ENCODE measurements at places on chromosomes 7 and 10.

DNA sequence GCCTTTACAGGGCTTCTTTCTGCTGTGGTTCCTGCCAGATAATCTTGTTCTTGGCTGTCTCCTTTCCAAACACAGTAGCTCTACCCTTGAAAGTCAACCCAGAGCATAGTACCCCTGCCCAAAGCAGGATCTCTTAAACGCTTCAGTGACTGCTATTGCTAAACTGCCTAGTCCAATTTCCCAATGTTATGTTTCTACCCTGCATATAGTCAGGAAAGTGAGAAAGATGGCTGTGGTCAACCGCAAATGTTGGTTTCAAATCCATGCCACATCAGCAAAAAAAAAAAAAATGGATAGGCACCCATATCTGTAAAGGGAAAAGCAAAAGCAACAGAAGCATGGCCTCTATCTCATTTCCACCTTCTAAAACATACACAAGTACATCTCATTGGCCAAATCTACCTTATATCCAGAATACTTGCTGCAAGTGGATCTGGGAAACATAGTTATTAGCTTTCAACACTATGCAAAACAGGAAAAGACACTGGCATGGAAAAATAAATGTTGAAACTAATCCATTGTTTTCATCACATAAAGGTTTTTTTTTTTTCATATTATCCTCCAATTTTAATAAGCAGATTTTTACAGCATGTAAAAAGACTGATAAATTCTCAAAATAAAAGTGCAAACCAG lies 59.8 kb downstream of the DNAJC1 start:
- DNase-seq = no peak

GRCh38 chr10:29692121-29692539 lies 57.4 kb upstream of the SVIL start:
- no peak for DNase-seq

- no peak for DNase-seq
Measured at GRCh38 chr10:132888898-132889490, 53.4 kb downstream of the CFAP46 start.

DNA sequence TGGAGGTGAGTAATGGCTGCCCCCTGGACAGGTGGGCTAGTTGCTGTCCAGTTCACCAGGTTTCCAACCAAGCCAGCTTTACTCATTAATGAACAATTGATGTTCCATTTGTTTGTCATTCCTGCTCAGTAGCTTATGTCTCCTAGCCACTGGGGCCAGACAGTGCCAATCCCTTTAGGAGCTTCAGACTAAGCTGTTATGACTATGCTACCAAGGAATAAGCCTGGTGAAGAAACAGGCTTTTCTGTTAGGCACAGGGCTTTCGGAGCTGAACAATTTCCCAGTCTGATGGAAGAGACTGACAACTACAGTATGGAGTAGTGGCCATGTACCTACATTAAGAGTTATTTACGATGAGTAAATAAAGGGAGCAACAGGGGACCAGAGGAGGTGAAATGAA lies 2.1 kb upstream of the FMC1 start:
- DNase-seq = no peak

- no peak for DNase-seq
Measured at GRCh38 chr7:29091715-29092114, 54.6 kb downstream of the CPVL start.

- no peak for DNase-seq
Measured at GRCh38 chr10:66804962-66805361, 120.9 kb upstream of the LRRTM3 start.

GRCh38 chr7:106915873-106916272 lies 50.8 kb downstream of the PIK3CG start:
- no peak for DNase-seq

GRCh38 chr7:97390915-97391593 lies 273.6 kb downstream of the SDHAF3 start:
- DNase-seq = no peak

- DNase-seq = no peak
Measured at GRCh38 chr10:77286531-77287508, 350.8 kb downstream of the KCNMA1 start.

DNA sequence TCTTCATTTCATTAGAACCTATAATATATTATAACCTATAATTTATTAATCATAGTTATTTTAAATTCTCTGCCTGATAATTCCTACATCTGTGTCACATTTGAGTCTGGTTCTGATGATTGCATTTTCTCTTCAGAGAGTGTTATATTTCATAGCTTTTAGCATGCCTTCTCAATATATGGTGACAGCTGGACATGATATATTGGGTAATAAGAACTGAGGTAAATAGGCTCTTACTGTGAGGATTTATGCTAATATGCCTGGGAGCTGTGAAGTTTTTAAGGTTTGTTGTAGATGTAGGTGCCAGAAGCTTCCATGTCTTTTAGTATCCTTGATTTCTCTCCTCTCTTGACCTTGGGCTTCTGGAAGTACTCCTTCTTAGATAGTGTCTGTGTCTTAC lies 325.9 kb upstream of the SEMA3D start:
- no peak for DNase-seq

- DNase-seq = no peak
Measured at GRCh38 chr7:106962751-106963150, 81.8 kb upstream of the PRKAR2B start.

GRCh38 chr10:111498560-111498959 lies 421.7 kb downstream of the ADRA2A start:
- no peak for DNase-seq

DNA sequence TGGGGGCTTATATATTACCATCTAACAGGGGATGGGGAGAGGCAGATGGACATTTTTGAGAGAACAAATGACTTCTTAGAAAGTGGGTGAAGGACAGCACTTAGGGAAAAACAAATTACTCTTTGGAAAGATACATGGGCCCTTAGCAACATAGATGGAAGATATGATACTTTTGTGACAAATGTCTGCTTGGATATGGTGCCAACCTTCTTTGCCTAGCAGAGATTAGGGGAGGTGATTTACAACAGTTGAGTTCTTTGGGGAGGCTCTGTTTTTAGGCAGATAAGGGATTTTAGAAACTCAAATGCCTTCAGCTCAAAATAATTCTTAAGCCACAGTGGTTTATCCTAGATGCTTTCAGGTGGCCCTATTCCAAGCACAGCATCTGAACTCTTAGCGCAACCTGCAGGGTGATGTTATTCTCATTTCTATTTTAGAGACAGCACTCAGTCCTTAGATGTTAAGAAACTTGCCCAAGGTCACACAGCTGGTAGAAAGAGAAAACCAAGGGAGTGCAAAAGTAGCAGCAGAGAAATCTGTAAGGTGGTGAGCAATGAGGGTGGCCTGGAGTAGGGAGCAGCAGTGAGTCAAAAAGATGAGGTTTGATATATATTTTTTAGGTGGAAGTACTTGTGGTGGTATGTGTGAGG lies 75.1 kb upstream of the KMT2E start:
- DNase-seq = no peak

DNA sequence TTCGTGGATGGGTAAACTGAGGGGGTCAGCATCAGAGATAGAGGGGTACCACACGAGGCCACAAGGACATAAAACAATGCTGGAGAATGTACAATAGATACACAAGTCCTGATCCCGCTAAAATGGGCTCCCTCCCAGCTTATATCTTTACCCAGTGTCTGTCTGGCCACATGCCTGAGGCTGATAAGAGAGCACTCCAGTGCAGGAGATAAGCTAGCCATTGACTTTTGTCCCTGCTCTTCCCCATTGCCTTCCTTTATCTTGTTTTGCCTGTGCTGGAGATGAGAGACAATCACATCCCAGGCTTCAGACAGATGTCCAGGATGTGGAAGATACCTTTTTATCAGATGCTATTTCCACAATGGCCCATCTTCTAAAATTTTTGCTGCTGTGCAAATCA lies 6.0 kb downstream of the GAD2 start:
- DNase-seq = no peak

- DNase-seq = no peak
Measured at GRCh38 chr7:105323366-105323765, 65.4 kb downstream of the SRPK2 start.

DNA sequence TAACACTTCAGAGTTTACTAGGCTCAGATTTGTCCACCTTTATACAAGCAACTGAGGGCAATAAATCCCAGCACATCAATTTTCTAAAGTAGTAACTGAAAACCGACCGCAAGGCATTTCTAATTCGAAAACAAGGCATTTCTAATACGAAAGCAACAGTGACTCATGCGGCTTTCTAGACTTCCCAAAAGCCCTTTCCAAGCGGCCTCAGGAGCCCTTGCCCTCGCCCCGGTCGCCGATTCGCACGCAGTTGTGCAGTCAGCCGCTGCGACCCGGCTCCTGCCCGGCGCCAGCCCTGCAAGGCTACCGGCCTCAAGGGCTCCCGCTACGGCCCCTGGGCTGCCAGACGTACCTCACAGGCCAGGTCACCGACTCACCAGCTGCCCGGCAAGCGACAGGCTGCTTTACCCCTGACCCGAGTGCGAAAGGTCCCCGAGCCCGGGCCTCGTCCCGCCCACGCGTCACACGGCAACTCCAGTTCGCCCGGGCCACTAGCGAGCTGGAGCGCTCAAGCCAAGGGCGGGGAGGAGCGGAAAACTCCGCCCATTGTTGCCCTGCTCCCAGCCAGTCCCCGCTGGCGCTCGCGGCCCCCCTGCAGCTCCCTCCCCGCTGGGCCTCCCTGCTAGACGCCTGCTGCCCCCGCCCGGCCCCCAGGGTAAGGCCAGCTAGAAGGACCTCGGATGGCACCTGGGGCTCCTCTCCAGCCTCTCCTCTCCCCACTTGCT lies 7.3 kb downstream of the NCOA4 start:
- peak; percentile 93 for DNase-seq
